ENCODE measurements at places on chromosomes 2 and 18.

- no peak for DNase-seq
Measured at GRCh38 chr2:128017561-128017960, 10.3 kb downstream of the SAP130 start.

GRCh38 chr2:55827855-55828254 lies 95.7 kb downstream of the EFEMP1 start:
- no peak for DNase-seq

DNA sequence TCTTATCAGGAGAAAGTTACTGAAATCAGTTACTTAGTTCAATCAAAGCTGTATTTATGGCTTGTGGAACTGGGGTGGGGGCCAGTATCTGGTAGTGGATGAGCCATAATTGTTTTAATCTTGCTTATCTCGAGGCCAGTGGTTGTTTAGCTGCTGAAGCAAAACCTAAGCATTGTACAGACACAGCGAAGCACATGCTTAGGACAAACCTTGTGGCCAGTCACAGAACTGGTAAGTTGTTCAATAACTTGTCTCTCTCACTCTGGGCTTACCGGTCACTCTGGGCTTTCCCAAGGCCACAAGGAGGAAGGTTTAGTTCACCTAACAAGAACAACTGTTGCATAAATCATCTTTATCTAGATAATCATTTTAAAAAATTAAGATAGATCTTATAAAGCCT lies 296.6 kb upstream of the NETO1 start:
- no peak for DNase-seq

GRCh38 chr2:121576263-121576662 lies 45.6 kb downstream of the RNU4ATAC start:
- no peak for DNase-seq

DNA sequence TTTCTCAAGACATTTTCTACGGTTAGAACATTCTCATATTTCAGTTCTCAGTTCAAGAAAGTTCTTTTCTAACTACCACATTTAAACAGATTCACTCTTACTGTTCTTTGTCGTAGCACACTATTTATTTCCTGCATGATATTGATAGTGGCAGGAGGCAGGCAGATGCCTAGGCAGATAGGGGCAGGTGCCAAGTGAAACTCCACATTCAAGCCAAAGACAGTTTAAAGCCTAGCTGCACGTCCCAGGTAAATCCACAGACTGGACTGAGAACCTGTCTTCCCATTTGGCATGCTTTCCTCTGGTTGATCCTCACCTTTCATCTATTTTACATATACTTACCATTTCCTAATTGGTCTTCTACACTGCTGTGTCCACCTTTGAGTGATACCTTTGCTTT lies 359.3 kb downstream of the TMX3 start:
- DNase-seq, result no peak

DNA sequence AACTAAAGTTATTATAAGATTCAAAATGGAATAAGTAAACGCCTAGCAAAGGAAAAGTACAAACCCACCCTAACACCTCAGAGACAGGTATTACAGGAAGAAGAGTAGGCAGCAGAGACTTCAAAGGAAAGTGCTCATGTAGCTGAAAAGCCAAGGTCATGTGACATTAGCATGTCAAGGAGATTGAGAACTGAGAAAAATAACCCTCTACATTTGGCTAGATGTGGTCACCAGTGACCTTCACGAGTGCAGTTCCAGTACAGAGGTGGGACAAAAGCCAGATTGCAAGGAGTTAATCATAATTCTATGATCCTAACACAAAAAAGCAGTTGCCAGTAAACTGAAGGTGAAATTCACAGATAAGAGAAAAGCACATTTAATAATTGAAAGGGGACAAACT lies 252.7 kb downstream of the ZEB2 start:
- DNase-seq, result no peak

- DNase-seq, result no peak
Measured at GRCh38 chr2:10346929-10347561, 44.3 kb downstream of the HPCAL1 start.

DNA sequence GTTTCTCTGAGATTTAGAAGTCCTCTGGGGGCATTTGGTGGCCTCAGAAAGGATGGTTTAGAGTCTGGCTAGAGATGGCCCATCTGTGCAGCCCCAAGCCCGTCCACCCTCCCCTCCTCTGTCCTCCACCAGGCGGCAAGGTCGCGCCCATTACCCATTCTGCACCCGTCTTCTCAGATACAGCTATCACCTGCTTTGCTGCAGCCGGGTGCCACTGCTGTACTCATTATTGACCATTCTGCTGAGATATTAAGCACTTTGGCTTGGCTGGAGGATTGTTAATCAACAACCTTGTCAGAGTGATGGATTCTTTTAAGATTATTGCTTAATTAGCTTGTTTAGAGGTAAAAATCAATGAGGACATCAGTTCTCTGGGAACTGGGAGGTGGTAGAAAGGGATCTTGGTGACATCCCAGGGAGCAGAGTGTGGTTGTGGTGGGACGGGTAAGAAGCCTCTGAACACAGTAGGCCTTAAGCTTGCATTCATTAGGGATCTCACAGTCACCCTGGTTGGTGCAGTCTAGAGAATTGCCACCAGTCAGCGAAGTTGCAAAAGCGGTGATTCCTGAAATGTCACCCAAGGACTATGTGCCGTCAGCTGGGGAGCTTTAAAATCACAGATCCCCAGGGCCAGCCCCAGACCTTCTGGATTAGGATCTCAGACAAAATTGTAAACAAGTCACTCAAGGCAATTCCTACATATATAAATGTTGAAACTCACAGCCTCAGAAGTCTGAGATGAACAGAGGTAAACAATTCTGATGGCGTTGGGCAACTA lies 90.9 kb downstream of the CAPN13 start:
- DNase-seq, result no peak

DNA sequence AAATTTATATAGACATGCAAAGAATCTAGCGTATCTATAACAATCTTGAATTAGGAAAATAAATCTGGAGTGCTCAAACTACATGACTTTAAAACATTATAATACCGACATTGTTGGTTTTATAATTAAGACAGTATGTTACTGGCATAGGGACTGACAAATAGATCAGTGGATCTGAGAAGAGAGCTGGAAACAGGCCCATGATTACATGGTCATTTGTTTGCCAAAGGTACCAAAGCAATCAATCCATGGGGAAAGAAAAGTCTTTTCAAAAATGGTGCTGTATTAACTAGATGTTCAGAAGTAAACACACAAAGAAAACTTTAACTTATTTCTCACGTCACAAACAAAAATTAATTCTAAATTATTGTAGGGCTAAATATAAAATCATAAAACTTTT lies 124.2 kb downstream of the BCL2L11 start:
- DNase-seq, result no peak

- no peak for DNase-seq
Measured at GRCh38 chr2:47028846-47029560, 113.4 kb upstream of the MCFD2 start.

- no peak for DNase-seq
Measured at GRCh38 chr2:202577250-202578183, 57.3 kb upstream of the FAM117B start.

All from C1 segment of cervical spinal cord (tissue), 14 donors.